ENCODE measurements at places on chromosomes 5 and 9. TPM values are rescaled to one million over a fixed set of nuclear protein-coding genes. Genes with fewer than 3 reads are reported as not detected.
A peak's percentile ranks its signal among the peaks of the same experiment; 100 is the strongest.

CDH9 gene
- not detected for polyA plus RNA-seq

C5orf58 gene
- not detected for polyA plus RNA-seq

CACNA1B gene
- not detected for polyA plus RNA-seq

TLX3 gene
- not detected for polyA plus RNA-seq

MINAR2 gene
- not detected for polyA plus RNA-seq

DNA sequence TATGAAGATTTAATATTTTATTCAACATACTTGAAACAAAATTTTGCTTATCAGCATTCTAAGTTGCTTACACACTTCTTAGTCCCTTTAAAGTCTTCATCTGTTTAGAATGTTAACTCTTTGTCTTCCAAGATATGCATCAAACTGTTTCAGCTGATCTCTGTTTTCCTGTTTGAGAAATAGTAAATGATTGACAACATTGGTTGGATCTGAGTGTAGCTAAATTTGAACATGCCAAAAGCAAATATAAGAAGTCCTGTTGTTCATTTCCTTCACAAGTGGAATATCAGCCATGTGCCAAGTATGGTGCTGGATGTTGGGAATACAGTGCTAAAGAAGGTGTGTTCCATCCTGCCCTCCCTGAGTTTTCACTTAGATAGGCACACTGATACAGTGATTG lies 430.4 kb downstream of the EBF1 start:
- H3K36me3 ChIP-seq, result peaks cover 8% of the 10 kb centered on the region
- DNase-seq, result no peak
- H3K4me1 ChIP-seq, result peaks cover 8% of the 10 kb centered on the region
- no peaks in the 10 kb centered on the region for H3K27me3 ChIP-seq
- H3K4me3 ChIP-seq, result no peak overlapping the region

- H3K4me1 ChIP-seq, result peaks cover 12% of the 10 kb centered on the region
- H3K4me3 ChIP-seq, result no peak overlapping the region
- H3K27ac ChIP-seq, result no peak overlapping the region
- no peaks in the 10 kb centered on the region for H3K36me3 ChIP-seq
- no peaks in the 10 kb centered on the region for H3K27me3 ChIP-seq
Measured at GRCh38 chr9:34259315-34259714, 69.8 kb downstream of the KIF24 start.

- no peaks in the 10 kb centered on the region for H3K4me1 ChIP-seq
- H3K27me3 ChIP-seq, result peaks cover 10% of the 10 kb centered on the region
- no peak overlapping the region for H3K4me3 ChIP-seq
- no peak for DNase-seq
- no peak overlapping the region for H3K27ac ChIP-seq
- no peaks in the 10 kb centered on the region for H3K36me3 ChIP-seq
Measured at GRCh38 chr5:66841264-66841663, 245.1 kb downstream of the MAST4 start.

GRCh38 chr5:121108725-121109124 lies 644.6 kb downstream of the PRR16 start:
- no peaks in the 10 kb centered on the region for H3K36me3 ChIP-seq
- no peak overlapping the region for H3K4me3 ChIP-seq
- no peak overlapping the region for H3K27ac ChIP-seq
- no peaks in the 10 kb centered on the region for H3K27me3 ChIP-seq
- DNase-seq, result no peak

DNA sequence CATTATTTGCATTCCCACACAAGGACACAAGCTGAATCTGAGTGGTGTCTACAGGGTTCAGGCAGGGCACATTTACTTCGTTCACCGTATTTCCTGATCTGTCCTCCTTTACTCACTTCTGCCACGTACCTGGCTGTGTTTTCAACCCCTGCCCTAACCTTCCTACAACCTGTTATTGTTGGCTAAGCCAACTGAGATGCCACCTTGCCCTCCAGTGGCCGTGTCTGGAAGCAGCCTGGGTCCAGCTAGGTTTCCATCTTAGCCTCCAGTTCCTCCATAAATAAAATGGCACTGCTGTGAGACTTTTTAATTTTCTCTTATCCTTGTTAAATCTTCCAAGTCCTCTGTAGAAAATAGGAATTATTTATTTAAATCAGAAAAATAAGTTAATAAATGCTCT lies 64.8 kb downstream of the ATP10B start:
- H3K27ac ChIP-seq, result no peak overlapping the region
- H3K4me3 ChIP-seq, result no peak overlapping the region
- H3K27me3 ChIP-seq, result no peaks in the 10 kb centered on the region
- DNase-seq, result no peak
- no peaks in the 10 kb centered on the region for H3K36me3 ChIP-seq
- no peaks in the 10 kb centered on the region for H3K4me1 ChIP-seq

DNA sequence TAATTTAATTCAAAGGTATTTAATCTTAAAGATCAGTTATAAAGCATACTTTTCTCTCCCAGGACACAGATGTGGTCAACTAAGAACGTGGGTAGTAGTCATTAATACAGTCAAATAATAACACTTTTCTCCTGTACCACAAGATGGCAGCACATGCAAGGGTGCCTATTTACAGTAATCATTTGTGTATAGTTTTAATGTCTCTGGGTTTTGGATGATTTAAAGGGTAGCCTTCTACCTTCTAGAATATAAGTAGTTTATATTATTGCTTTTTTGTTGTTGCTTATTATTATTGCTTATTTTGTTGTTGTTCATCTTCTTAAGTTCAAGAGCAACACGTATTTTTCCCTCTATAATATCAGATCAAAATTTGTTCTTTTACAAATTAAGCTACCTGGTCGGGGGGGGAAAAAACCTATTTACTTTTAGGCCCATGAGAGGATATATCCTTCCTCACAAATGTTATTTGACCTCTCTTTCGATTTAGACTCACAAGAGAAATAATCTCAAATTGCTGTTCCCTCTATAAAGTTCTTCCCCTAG lies 59.6 kb upstream of the SLC27A6 start:
- H3K27me3 ChIP-seq, result no peaks in the 10 kb centered on the region
- no peaks in the 10 kb centered on the region for H3K36me3 ChIP-seq
- H3K4me1 ChIP-seq, result no peaks in the 10 kb centered on the region
- no peak overlapping the region for H3K4me3 ChIP-seq
- H3K27ac ChIP-seq, result no peak overlapping the region

DNA sequence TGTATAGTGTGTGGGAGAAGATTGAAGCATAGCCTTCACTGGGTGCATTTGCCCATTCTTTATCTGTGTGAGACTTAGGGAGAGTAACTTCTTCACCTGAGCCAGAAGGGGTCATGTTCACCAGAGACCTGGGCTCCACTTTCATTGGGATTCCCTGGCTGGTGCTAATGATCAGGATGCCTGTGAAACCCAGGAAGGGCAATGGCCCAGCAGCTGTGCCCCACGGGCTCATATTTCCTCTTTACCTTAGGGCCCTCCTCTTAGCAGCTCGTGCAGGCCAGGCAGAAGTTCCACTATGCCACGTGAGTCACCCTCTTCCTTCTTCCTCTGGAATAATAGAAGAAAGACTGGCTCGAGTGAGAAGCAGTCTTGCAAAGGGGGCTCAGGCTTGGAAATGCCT lies 5.0 kb downstream of the PPARGC1B start:
- no peaks in the 10 kb centered on the region for H3K36me3 ChIP-seq
- H3K4me3 ChIP-seq, result no peak overlapping the region
- H3K4me1 ChIP-seq, result no peaks in the 10 kb centered on the region
- DNase-seq, result no peak
- no peak overlapping the region for H3K27ac ChIP-seq

DNA sequence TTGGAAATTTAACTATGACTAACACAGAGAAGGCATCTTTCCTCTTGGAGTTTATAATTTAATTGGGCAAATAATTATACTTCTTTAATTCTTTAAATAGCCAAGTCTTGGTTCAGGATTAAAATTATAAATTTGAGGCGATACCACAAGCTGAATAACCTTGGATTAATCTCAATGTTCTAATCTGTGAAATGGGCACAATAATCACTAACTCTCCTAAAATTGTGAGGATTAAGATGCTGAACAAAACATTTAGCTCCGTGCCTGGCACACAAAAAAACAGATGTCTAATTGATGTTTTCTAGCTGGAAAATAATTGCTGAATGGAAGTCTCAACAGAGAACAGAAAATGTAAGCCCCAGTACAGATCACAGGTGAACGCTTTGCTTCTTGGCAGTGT lies 69.7 kb upstream of the TRIM32 start:
- H3K4me1 ChIP-seq, result no peaks in the 10 kb centered on the region
- no peak overlapping the region for H3K4me3 ChIP-seq
- H3K27ac ChIP-seq, result no peak overlapping the region
- no peaks in the 10 kb centered on the region for H3K27me3 ChIP-seq
- no peak for DNase-seq
- H3K36me3 ChIP-seq, result peaks cover 13% of the 10 kb centered on the region

GRCh38 chr9:10855847-10856246 lies 243.0 kb upstream of the PTPRD start:
- no peaks in the 10 kb centered on the region for H3K27me3 ChIP-seq
- DNase-seq, result no peak
- H3K4me3 ChIP-seq, result no peak overlapping the region
- H3K27ac ChIP-seq, result peak overlapping the region; percentile 4

DNA sequence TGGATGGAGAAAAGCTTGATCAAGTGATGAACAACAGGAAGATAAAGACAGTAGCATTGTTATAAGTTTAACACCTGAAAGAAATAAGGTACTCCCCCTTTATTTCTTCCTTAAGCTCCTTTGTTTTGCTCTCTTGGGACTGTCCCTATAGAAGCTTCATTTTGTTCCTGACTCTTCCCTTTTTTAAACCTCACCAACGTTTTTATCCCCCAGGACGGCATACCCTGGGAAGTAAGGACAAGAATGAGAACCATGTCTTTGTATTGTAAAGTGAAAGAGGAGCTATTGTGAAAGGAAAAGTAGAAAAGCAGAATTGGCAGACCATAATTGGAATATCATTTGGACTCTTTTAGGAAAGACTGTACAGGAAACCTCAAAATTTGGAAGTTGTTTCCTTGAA lies 1368.6 kb upstream of the C9orf72 start:
- DNase-seq, result no peak
- H3K27me3 ChIP-seq, result no peaks in the 10 kb centered on the region
- no peaks in the 10 kb centered on the region for H3K4me1 ChIP-seq

GRCh38 chr5:172496671-172497371 lies 42.5 kb upstream of the SH3PXD2B start:
- DNase-seq, result no peak
- H3K27ac ChIP-seq, result no peak overlapping the region
- no peaks in the 10 kb centered on the region for H3K4me1 ChIP-seq

DNA sequence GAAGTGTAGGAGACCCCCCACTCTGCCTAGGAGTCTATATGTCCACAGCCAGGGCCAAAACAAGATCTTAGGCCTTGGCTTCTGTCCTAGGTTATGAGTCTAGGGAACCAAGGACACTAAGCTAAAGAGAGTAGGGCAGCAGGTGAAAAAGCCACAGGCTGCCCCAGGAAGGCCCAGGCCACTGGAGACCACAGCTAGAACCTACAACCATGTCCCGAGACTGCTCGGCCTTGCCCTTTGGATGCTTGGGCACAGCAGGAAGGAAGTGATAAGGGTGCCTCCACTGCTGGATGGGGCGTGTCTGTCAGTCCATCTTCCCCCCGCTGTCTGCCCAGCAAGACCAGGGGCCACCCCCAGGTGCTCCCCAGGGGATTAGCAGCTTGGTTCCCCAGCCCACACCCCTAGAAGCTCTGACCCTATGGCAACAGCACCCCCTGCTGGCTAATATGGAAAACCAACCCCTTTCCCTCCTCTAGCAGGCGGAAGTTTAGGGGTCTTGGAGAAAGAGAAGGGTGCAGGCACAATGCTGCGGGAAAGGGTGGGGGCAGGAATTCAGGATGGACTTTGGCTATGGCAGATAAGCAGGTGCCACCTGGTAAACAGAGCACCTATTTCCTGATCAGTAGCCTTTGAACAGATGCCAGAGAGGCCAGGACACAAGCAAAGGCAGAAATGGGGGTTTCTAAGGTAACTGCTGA lies 10.5 kb upstream of the IRF1 start:
- H3K4me1 ChIP-seq, result peaks cover 45% of the 10 kb centered on the region
- no peak overlapping the region for H3K4me3 ChIP-seq
- peak; percentile 89 for DNase-seq
- H3K36me3 ChIP-seq, result no peaks in the 10 kb centered on the region

- H3K4me1 ChIP-seq, result peaks cover 72% of the 10 kb centered on the region
- H3K27ac ChIP-seq, result no peak overlapping the region
- no peak for DNase-seq
- H3K27me3 ChIP-seq, result peaks cover 12% of the 10 kb centered on the region
- peak overlapping the region; percentile 42 for H3K4me3 ChIP-seq
- H3K36me3 ChIP-seq, result no peaks in the 10 kb centered on the region
Measured at GRCh38 chr5:139756971-139757370, 38.6 kb upstream of the PSD2 start.
